ENCODE measurements at places on chromosomes 12 and 14. TPM values are rescaled to one million over a fixed set of nuclear protein-coding genes. Genes with fewer than 3 reads are reported as not detected.

The CLEC9A gene
- polyA plus RNA-seq: not detected

The CMKLR1 gene
- polyA plus RNA-seq: 0.06 TPM

The IL25 gene
- not detected for polyA plus RNA-seq

The ZC3H14 gene
- 70.5 TPM for polyA plus RNA-seq
